ENCODE measurements at places on chromosomes 6 and 20.
A peak's percentile ranks its signal among the peaks of the same experiment; 100 is the strongest.

DNA sequence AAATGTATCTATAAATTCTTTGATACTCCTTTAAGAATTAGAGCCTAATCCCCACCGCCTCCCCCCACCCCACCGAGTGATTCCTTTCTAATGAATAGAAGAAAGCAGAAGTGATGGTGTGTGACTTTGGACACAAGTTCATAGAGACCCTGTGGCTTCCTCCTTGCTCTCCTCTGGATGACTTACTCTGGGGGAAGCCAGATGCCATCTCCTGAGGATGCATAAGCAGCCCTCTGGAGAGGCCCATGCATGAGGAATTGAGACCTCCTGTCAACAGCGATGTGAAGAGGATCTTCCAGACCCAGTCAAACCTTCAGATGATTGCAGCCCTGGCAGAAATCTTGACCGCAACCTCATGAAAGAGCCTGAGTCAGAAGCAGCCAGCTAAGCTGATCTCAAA, 21.1 kb downstream of the AHCY start:
- DNase-seq: no peak

- no peak for DNase-seq
Observed at GRCh38 chr6:1801401-1801800, 191.7 kb downstream of the FOXC1 start.

DNA sequence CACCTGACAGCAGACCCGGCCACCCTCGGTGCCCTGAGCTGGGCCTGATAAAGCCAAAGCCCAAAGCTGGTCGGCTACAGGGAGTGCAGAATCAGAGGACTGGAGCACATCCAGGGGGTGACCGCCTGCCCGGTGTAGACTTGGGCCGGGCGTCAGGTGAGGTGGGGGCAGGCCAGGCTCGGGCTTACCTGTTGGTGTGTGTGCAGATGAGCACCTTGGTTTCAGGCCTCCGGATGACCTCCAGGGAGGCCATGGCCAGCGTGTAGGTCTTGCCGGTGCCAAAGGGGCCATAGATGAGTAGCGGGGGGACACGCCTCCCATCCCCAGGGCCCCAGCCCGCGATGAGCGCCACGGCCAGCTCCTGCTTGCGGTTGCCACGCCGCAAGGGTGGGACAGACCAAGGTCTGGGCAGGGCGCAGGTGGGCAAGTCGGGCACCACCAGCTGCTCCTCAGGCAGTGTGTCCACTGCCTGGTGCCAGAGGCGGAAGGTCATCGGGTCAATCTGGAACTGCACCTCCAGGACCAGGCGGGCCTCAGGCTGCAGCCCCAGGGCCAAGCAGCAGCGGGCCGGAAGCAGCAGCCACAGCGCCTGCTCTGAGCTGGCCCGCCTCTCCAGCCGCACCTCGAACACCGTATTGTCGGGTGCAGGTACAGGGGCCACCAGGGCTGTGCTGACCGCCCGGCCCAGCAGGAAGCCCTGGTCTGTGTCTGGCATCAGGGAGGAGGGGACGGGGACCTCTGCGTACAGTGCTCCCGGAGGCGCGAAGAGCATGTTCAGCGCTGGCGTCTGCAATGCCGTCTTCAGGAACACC, 5.7 kb downstream of the HELZ2 start:
- no peak for DNase-seq

- no peak for DNase-seq
Observed at GRCh38 chr6:51266604-51267003, 447.9 kb downstream of the TFAP2B start.

DNA sequence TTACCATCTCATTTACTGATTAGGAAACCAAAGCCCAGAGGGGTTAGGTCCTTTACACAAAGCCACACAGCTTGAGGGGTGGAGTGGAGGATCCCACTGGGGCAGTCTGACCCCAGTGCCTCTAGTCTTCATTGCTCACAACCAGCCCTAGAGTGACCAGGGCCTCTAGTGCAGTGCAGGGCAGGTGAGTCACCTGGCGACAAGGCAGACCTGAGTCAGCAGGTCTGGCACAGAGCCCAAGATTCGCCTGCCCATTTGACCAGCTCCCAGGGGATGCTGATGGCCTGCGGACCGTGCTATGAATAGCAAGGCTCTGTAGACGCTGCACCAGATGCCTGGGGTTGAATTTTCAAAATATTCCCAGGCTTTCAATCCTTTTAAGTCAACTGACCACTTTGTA, 29.9 kb downstream of the CDH26 start:
- DNase-seq: no peak

- no peak for DNase-seq
Observed at GRCh38 chr20:46801003-46801702, 91.7 kb downstream of the SLC2A10 start.

- DNase-seq: no peak
Observed at GRCh38 chr6:2870046-2870636, 28.5 kb upstream of the SERPINB1 start.

- DNase-seq: no peak
Observed at GRCh38 chr6:122621638-122622037, 11.4 kb downstream of the PKIB start.

- DNase-seq: no peak
Observed at GRCh38 chr6:170344631-170345576, 38.3 kb downstream of the FAM120B start.

- peak; percentile 59 for DNase-seq
Observed at GRCh38 chr6:140062043-140063020, 687.9 kb upstream of the CITED2 start.

DNA sequence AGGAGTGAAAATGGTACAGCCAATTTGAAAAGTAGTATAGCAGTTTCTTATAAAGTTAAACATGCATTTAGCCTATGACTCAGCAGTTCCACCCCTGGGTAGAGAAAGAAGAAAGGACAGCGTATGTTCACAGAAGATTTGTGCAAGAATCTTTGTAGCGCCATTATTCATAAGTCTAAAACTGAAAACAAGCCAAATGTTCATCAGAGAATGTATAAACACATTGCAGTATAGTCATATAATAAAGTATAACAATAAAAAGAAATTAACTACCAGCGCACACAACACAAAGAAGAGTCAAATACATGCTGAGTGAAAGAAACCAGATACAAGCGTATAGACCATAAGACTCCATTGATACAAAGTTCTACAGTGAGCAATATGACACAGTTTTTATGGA, 294.0 kb downstream of the SAMD5 start:
- no peak for DNase-seq

DNA sequence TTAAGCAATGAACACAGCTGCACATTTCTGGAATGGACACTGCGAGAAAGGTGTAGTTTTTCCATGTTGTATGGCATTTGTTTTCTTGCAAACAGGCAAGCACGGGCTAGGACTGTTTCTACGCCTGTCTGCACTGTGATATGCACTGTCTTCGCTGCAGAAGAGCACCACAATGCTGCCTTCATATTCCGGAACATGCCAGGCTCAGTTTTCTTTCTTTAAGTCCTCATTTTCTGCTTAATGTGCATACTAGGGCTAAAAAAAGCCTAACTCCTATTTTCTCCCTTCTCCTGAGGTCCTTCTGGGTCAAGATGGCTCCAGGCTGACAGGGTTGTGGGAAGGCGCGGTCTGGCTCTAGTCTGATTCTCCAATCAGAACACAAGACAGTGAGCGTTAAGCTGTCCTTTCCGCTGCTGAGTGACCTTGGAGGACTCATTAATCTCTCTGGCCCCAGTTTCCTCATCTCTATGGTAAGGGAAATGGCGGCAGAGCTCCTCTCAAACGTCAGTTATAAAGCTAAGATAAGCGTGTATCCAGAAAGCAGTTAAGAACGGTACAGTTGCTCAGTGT, 379.9 kb downstream of the C6orf118 start:
- DNase-seq: no peak

DNA sequence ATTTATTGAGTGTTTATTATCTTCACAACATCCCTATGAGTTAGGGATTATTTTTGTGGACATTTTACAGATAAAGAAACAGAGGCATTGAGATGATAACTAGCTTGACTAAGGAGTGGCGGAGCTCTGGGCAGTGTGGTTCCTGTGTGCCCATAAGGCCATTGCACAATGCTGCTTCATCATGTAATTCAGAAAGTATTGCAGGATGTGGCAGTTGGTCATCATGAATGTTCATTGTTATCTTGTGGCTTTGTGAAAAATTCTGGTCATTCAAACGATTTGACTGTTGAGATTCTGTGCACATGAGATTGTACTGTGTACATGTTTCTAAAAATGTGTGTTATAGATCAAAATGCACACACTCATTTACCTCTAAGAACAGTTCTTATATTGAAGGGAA, 150.8 kb downstream of the ESR1 start:
- DNase-seq: no peak

DNA sequence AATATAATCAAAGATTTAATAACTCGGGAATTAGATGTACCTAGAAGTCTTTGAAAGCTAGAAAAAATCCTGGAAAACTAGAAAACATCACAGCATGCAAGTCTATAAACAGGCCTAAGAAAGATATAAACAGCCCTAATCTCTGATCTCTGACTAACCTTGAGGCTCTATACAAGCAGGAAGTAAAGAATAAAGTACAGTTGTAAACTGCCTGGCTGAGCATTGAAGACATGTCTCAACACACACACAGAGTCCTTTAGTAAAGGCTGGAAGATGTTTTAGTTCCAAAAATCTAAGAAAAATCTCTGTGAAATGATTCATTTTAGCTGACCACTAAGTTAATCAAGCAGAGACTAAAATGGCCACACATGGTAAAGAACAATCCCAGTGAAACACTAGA, 774.5 kb downstream of the EYS start:
- no peak for DNase-seq

DNA sequence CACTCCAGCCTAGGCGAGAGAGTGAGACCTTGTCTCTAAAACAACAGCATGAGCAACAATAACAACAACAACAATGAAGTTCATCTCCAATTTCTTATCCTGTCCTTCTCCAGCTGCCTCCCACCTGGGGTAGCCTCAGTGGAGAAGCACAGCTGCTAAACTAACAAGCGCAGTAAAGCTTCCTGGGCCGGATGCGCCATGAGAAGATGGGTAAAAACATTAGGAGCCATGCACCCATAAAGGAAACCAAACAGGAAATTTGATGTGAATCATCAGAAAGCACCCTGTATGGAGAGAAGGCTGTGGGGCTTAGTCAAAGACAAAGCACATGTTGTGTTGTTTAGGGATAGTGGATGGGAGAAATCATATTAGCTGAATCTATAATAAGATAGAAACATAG, 61.1 kb upstream of the CCN6 start:
- no peak for DNase-seq

DNA sequence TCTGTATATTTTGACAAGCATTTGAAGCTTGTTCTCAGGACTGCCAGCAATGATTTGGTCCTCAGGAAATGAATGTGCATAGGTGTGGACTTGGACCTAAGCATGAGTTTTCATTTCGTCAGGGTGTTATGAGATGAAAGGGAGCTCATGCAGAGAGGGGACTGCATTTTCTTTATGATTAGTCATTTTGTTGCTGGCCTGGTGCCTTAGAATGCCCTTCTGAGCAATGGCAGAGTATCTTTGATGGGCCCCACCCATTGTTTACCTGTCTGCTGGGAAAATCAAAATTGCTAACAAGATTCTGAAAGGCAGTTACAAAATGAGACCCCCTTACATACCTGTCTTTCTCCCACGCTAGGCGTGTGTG, 51.5 kb upstream of the MTHFD1L start:
- no peak for DNase-seq

GRCh38 chr20:12291386-12291785, 373.7 kb downstream of the BTBD3 start:
- no peak for DNase-seq

DNA sequence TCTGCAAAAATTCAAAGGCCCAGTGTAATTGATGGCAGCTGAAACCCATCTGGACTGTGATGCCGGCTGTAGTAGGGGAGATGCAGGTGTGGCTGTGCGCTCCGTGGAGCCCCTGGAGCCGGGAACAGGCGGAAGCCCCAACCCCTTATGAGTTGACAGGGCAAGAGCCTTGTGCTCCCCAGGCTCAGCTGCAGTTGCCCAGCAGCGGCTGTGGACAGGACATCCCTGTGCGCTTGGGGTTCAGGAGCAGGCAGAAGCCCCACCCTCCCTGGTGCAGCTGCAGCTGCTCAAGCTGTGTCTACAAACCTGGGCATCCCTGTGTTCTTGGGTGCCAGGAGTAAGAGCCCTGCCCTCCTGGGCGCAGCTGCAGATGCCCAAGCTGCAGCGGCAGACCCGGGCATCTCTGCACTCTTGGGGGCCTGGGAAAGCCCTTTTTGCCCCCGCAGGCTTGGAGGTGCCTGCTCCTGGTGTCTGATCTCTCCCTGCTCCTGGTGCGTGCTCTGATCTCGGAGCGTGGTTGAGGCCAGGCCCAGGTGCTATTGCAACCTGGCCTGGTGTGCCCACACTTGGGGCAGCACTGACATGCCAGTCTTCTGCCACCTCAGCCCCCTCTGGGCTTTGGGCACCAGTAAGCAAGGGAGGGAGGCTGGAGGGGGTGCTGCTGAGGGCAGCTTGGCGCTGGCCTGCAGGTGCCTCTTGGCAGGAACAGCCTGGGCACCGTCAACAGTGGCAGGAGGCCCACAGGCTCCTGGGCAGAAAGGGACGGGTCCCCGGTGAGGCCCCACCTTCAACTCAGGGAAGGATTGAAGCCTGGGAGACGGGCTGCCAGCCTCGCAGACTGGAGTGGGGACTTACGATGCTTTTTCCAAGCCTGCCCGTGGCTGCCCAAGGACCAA, 30.3 kb downstream of the OR2J2 start:
- no peak for DNase-seq

- DNase-seq: no peak
Observed at GRCh38 chr6:16524380-16524707, 236.9 kb downstream of the ATXN1 start.

DNA sequence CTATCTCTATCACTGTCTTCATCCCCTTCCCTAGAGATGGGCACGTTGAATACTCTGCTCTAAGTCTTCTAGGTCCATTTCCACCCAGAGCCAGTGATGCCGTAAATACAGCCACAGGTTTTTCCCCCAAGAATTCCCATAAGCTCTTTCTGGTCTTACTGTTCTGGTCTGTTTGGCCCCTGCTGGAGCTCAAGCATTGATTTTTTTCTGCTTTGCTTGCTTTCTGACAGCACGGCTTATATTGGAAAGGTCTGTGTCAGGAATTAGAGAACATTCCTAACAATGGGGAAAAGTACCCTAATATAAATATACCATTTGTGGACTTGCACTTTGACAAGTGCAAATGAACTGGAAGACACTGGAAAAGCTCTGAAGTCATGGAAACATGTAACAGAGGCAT, 302.6 kb downstream of the TSHZ2 start:
- no peak for DNase-seq

DNA sequence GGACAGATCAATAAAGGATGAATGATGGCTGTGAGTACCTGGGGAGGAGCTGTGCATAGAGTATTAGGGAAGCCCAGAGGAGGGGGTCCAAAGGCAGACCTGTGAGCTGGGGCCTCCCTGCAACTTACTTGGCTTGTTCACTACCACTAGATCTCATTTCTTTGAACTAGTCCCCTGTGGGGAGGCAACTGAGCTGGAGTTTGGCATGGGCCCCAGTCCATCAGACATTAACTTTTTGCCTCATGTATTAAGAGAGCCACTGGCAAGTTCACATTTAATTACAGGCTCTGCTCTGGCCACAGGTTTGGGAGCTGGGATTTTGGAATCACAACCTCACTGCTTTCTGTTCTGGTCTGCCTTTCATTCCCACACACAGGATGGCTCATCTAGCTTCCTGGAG, 254.1 kb downstream of the PRL start:
- DNase-seq: no peak

All from Peyer's patch (tissue), 4 donors.